ENCODE measurements at places on chromosomes 2 and 18.
A peak's percentile ranks its signal among the peaks of the same experiment; 100 is the strongest.

DNA sequence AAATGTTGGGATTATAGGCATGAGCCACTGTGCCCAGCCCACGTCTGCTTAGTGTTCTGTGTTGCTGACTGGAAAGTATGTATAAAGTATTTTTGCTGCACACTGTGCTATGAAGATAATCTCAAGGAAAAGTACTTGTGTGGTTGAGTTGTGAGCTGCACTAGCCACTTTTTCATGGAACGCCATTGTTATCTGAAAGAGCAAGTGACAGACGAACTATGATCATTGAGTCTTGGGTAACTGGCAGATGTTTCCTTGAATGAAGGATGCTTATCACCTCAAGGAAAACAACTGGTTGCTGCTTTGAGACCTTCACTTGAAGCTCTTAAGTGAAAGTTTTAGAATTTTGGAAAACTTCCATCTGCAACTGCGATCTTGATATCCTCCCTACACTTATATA is 82.2 kb upstream of the KCTD1 start:
- no peak for DNase-seq

- DNase-seq, result no peak
Measured at GRCh38 chr2:123528996-123529707, 495.9 kb upstream of the CNTNAP5 start.

DNA sequence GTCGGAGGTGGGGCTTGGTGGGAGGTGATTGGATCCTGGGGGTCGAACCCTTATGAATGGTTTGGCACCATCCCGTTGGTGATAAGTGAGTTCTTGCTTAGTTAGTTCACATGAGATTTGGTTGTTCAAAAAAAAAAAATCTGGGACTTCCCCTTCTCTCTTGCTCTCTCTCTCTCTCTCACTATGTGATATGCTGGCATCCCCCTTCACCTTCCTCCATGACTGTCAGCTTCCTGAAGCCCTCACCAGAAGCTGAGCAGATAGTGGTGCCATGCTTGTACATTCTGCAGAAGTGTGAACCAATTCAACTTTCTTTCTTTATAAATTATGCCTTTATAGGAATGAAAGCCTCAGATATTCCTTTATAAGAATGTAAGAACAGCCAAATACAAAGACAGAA is 269.7 kb upstream of the APCDD1 start:
- no peak for DNase-seq

DNA sequence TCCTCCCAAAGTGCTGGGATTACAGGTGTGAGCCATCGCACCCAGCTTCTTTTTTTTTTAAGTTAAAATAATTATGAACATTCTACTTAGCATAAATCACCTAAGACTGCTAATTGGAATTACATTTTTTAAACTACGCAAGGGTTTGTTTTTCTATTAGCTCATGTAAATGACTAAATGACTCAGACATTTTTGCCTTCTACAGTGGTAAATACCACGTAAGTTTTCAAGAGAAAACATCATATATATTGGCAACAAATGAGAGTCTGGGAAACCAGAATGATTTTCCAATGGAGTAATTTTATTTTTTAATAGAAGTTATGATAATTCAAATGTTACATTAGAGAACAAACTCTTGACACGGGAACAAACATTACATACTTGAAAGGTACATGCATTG is 259.0 kb downstream of the ZNF385B start:
- no peak for DNase-seq

- DNase-seq, result no peak
Measured at GRCh38 chr2:85987266-85988174, 98.7 kb upstream of the ST3GAL5 start.

- no peak for DNase-seq
Measured at GRCh38 chr2:25454824-25455611, 113.3 kb upstream of the DNMT3A start.

DNA sequence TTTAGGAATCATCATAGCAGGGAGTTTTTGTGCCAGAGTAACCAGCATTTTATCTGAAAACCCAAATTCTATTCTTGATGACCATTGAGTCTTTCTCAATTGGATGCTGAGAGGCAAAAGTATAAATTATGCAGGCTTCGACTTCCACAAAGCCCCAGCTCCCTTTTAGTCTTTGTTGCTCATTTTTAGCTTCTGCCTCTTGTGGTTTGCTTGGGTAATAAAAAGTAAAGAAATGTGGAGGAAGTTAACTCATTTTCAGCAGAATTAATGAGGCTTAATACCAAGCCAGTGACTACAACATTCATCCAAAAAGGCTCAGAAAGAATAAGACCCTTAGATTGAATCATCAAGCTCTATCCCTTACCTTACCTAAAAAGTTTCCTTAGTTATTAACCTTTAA is 18.6 kb downstream of the ERMN start:
- DNase-seq, result no peak

- no peak for DNase-seq
Measured at GRCh38 chr2:159402790-159403189, 116.3 kb upstream of the WDSUB1 start.

DNA sequence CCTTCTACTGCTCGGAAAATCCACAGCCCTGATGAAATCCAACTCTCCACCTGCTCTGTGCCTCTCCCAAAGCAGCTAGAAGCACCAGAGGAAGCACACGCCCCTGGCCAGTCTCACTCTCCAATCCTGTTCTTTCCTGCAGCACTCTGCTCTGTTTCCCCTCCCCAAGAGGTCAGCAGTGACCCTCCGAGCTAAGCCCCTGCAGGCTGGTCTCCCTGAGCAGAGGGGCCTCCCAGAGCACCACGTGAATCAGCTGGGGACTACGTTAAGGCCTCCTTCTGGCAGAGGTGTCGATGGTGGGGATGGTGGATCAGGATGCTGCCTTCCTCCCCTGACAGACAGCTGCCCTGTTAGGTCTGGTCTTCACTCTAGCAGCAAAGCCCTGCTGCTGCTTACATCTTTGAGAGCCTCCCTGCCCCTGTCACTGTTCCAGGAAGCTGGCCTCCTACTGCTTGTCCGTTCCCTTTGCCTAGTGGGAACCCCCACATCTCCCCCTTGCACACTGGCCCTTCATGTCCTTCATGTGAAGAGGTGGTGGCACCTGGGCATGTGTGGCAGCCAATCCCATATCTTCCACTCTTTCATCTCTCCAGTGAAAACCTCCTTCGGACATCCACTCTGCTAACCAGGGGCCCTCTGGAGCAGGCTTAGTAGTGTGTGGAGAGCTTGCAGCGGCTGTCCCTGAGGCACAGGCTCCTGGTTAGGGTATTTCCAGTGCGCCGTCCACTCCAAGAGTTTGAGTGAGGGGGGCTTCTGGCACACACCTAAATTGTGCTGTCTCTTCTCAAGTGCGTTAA is 307.5 kb upstream of the HS6ST1 start:
- no peak for DNase-seq

DNA sequence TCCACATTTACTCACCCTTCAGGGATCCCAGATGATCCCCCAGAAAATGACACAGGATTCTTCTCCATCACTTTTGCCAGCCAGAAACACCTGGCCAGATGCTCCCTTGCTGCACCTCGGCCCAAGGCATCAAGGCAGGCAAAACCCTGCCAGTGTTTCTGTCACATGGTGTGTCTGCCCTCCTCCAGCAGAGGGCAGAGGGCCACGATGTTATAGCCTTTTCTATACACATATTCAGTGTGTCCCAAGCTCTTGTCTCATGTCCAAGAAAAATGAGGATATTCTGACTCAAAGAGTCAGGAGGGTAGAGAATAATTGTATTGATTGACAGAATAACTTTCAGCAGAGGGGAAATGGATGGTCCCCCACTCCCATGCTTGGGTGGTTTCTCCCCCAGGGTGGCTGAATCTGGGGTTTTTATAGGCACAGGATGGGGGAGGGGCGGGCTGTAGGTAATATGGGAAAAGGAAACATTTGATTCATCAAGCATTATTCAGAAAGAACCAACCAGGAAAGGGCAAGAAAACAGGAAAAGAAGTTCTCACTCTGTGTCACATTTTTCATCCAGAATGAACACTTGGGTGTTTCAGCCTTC is 933.9 kb downstream of the TRIB2 start:
- no peak for DNase-seq

GRCh38 chr2:43426305-43427031 is 169.4 kb downstream of the THADA start:
- peak; percentile 52 for DNase-seq

GRCh38 chr2:23478087-23478932 is 93.3 kb downstream of the KLHL29 start:
- DNase-seq, result no peak

DNA sequence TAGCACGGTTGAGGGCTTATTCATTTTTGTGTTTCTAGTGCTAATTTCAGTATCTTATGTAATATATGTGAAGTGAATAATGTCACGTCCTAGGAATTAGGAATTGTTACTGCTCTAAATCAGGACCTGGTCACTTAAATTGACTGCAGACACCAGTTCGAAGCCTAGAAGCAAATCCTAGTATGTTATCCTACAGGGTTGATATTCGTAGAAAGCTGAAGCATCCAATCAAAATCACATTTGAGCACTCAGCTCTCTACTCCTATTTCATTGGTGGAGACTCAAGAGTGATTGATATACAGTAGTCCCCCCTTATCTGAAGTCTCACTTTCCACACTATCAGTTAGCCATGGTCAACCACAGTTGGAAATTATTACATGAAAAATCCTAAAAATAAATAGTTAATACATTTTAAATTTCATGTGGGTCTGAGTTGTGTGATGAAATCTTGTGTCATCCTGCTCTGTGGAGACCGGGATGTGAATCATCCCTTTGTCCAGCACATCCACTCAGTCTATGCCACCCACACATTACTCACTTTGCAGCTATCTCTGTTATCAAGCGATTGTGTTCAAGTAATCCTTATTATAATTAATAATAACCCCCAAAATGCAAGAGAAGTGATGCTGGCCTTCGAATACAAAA is 35.2 kb upstream of the SCN9A start:
- no peak for DNase-seq

GRCh38 chr2:19496646-19497045 is 138.2 kb upstream of the OSR1 start:
- no peak for DNase-seq

Measured in stimulated activated CD4-positive, alpha-beta T cell treated with anti-CD3 and anti-CD28 coated beads, Interleukin-4, amount 100 ng/mL, for 1 hour (primary cell).